ENCODE measurements at places on chromosomes 6 and 20.

DNA sequence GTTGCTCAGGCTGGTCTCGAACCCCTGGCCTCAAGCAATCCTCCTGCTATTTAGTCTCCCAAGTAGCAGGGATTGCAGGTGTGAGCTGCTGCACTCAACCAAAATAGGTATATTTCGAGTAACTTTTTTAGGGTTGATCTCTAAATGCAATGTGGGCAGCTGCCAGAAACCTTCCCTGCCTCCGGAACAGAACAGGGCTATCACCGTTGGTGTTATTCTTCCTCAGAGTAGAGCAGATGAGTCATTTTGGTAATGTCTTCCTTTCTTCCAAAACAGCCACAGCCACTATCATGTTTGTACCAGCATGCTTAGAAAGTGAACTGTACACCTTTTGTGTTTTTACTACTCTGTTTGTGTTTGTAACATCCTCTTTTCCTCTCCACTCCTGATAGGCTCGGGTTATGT is 44.1 kb downstream of the SNX9 start:
- DNase-seq: no peak

DNA sequence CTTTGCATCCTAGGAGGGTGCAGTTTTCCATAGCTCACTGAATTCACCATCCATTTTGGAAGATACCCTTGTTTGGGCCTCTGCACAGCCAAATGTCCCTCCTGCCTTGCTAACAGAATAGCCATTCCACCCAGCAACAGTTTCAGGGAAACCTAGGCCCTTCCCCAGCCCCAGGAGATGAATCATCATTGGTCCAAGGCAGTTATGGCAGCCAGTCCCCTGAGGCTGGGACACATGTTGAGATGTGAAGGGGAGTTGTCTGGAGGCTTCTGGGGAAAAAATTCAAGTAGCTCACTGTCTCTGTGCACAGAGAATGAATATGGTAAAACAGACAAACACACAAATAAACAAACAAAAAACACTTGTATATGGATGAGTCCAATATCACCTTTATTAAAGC is 17.4 kb upstream of the SIRPB2 start:
- no peak for DNase-seq

DNA sequence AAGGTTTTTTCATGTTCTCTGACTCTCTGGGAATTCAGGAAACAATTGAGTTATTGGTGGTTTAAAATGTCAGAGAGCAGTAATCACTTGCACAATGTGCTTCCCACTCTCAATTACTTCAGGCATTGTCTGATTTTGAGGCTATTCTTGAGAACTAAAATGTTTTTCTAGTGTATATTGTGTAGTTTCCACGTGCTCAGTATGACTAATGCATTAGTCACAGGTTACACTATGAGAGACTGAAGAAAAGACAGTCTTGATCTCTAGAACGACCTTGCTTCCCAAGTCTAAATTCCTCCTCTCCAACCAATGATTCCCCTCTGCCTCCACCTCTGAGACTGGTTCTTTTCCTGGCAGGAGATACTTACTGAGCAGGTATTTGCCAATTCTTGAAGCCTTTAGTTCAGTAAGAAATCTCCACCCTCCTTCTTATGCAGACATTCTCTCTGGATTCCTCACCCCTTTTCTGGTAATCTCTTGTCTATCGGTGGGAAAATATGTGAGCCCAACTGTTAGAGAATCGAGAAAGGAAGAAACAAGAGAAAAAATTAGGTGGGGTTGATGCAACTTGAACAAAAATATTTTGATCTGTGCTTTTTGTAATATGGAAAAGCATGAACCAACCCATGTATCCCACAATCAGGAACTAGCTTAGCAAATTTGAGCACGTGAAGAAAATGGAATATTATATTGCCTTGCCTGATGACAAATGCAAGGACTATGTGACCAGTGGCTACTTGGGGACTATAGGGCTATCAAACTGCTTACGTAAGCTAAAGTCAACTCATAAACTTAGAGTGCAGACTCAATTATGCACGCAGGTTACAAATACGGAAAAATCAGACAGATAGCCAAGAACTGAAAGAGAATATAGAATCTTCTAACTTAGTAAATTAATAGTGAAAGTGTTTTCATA is 61.1 kb upstream of the SLC22A16 start:
- no peak for DNase-seq

DNA sequence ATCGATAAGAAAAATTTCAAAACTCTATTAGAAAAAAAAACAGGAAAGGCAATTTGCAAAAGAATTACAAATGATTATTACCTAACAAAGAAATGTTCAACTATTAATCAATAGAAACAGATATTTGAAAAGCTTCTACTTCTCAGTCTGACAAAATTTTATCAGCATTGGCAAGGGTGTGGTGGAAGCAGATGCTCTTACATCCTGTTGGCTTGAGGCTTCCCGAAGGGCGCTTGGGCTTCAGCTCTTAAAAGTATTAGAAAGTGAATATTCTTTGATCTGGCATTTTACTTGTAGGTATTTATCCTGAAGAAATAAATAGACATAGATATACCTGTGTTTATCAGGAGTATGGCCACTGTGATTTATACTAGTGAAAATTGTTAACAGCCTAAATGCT is 38.7 kb downstream of the SLC35D3 start:
- DNase-seq: no peak

- DNase-seq: no peak
These were observed 64.3 kb downstream of the MRPL14 start for GRCh38 chr6:44062771-44063560.

GRCh38 chr6:124869416-124869815 is 92.8 kb upstream of the RNF217 start:
- no peak for DNase-seq

DNA sequence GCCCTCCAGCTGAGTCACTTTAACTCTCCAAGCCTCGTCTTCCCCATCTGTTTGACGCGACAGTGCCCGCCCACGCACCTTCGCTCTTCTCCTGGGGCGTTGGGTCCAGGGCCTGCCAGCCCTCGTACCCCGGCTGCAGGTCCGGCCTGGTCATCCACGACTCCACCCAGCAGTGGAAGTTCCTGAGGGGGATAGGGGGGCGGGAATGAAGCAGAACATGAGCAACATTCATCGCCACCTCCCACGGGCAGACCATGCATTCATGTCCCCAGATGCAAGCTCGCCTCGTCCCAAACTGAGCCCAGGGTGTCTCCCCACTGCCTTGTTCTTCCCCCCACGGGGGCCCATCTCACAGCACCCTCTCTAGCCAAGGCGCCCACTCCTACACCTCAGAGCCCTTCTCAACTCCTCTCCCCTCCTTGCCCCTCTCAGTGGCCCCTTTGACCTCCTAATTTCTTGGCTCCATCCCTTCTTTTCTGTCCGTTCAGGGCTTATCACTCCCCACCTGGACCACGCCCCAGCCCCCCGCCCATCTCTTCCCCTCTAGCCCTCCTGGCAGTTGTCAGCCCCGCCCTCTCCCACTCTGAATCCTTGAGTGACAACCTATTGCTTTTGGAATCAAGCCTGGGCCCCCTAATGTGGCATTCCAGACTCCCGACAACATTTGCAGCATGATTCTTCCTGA is 23.7 kb downstream of the TGM2 start:
- no peak for DNase-seq

DNA sequence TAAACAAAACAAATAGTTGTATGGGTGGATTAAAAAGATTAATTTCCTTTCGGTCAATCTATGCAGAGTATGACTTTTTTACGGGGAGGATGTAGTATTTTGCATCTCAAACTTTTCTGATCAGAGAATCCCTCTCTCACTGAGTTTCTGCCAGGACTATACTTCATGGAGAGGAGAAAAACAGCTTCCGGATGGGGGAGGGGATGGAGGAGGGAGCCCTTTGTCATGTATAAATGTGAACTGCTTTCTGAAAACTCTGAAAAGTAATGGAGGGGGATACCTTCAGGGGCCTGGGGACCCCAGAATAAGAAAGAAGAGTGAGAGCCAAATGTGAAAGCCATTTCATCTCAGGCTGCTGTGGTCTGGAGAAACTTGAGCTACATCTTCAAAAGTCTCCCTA is 173.1 kb upstream of the KCNK16 start:
- DNase-seq: no peak

DNA sequence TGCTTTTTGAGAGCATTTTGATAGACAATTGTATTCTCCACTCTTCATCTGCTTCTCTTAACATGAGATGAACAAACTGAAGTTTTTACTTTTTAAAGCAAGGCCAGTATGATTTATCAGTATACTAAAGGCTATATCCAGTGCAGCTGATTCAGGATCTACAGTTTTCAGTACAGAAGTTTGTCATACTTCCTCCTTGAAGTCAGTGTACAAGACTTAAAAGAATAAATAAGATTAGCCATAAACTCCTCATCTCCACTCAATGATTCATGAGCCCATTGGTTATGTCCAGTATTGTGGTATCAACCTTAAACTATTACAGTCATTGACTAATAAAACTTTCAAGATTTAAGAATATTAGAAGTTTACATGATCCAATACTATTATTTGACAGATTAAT is 374.8 kb upstream of the EPHA7 start:
- DNase-seq: no peak

GRCh38 chr6:105212587-105212986 is 32.8 kb upstream of the POPDC3 start:
- DNase-seq: no peak

DNA sequence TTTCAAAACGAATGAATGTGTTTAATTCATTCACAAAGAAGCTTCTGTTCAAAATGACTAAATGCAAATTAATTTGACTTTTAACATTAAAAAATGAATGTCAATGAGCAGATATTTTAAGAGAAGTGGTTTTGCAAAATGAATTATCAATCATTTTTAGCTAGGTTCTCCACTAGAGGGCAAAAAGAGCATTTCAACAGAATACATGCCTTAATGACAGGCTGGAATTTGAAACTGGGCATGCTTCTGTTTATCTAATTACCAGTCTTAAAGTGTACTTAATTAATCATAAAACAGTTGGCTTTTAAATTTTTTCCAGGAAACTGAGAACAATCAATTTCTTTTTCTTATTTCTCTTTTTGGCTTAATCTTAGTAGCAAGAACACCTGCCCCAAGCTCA is 63.8 kb upstream of the TINAG start:
- DNase-seq: no peak

GRCh38 chr20:57598060-57598459 is 22.2 kb downstream of the ZBP1 start:
- no peak for DNase-seq

DNA sequence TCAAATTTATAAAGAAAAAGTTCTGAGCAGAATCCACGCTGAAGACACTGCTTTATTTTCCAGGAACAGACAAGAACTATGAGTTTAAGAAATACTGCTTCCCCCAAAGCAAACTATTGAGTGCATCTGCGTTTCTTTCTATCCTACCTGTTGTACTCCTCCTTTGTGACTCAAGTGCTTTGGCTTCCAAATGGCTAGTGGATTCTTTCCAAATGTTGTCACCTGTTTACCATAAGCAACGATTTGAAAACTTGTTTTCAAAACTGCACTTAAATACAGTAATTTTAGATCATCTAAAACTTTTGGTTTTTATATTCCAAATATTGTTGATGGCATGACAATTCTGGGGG is 9.5 kb downstream of the PXDC1 start:
- DNase-seq: no peak

Data from stimulated activated effector memory CD8-positive, alpha-beta T cell treated with anti-CD3 and anti-CD28 coated beads, Interleukin-12 subunit alpha, Interleukin-12 subunit beta, amount 100 ng/mL, for 72 hours (primary cell).